Activated T-helper 1 cell treated with anti-CD3 and anti-CD28 coated beads, Interleukin-2, amount 50 U/mL, for 16 hours (primary cell): ENCODE measurements at places on chromosomes 7 and 10.

- no peak for DNase-seq
Measured at GRCh38 chr7:31107106-31108090, 55.3 kb downstream of the ADCYAP1R1 start.

DNA sequence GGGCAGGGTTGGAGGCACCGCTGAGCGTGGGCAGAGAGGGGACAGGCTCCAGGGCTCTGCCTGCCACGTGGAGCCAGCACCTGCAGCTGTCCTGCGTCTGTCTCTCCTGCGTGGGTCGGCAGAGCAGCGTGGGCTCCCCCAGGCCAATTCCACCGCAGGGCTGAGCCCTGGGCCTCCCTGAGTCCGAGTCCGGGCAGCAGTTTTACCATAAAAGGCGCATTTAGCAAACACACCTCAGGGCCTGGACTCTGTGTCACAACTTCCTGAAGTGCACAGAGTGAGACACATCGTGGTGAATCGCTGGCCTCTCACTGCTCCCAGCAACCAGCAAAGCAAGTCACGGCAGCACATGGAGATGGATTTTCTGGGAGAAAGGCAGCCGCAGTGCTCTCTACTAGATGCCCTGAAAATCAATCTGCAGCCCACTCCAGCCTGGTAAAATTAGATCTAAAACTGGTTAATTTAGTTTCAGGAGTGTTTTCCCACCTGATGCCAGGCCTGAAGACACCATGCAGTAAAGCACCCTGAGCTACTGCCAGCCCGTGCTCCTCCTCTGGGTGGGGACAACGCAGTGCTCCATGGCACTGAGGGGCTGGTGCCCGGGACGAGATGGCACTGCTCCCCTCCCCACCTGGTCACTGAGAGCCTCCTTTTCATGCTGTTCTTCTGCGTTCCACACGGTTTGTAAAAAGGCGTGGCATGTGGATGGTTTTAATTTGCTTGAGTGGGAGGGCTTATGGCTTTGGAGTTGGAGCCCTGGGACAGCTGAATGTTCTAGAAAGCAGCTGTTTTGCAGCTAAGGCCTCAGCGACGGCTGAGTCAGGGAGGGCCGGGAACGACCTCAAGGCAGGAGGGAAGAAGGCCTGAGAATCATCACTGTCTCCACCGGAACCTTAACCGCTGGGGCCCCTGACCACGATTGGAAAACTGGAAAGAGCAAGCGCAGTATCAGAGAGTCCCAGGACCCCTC is 336.9 kb downstream of the ADARB2 start:
- no peak for DNase-seq

- no peak for DNase-seq
Measured at GRCh38 chr7:78139335-78139734, 340.8 kb downstream of the PHTF2 start.

GRCh38 chr10:98920807-98921206 is 314.8 kb downstream of the HPSE2 start:
- DNase-seq, result no peak

- DNase-seq, result peak; percentile 52
Measured at GRCh38 chr10:90857635-90858460, at the start of gene HTR7. HTR7 (minus strand) TSS chr10:90858039; CDS start chr10:90857671, 368 bp downstream.
